H1 (cell line): ENCODE measurements at places on chromosomes 6 and 20. TPM values are rescaled to one million over a fixed set of nuclear protein-coding genes. Genes with fewer than 3 reads are reported as not detected.

DNA sequence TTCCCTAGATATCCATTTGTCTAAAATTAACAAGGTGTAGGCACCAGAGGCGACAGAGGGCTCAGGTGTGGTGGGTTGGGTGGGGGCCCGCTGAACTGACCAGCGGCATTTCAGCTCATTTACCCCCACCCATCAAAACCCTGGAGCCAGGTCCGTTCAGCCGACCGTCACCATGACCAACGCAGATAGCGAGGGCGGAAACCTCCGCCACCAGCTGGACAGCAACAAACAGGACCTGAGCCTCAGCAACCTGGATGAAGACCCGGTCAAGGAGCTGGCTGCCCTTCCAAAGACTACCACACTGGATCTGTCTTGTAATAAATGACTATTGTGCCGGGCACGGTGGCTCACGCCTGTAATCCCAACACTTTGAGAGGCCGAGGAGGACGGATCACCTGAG, 120.8 kb upstream of the LGSN start:
- DNase-seq = no peak

GRCh38 chr6:158758941-158759479, 60.2 kb downstream of the EZR start:
- no peak for DNase-seq

Gene DEF6
- total RNA-seq = 4.1 and 4.5 TPM in 2 replicates

- no peak for DNase-seq
These were observed 49.2 kb downstream of the GMDS start for GRCh38 chr6:2196079-2196679.

DNA sequence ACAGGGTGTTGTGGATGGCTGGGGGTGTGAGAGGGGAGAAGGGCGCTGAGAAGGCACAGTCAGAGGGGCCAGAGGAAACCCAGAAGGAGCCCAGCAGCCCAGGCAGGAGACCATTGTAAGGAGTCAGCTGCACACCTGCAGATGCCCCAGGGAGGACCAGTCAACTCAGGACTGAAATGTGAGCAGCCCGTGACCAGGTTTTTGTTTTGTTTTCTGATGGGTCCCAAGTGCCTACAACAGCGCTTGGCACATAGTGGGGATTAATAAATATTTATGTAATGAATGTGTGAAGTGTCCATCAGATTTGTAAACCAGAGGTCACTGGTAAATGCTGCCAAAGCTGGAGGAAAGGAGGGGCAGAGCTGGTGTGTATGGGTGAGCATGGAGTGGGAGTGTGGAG, 30.2 kb downstream of the TRAM2 start:
- DNase-seq = no peak

- no peak for DNase-seq
These were observed 6.8 kb upstream of the TULP1 start for GRCh38 chr6:35519313-35520015.

Gene OR12D3
- not detected in 2 replicates for total RNA-seq

- no peak for DNase-seq
These were observed 398.5 kb upstream of the PLCB4 start for GRCh38 chr20:8670207-8670892.

DNA sequence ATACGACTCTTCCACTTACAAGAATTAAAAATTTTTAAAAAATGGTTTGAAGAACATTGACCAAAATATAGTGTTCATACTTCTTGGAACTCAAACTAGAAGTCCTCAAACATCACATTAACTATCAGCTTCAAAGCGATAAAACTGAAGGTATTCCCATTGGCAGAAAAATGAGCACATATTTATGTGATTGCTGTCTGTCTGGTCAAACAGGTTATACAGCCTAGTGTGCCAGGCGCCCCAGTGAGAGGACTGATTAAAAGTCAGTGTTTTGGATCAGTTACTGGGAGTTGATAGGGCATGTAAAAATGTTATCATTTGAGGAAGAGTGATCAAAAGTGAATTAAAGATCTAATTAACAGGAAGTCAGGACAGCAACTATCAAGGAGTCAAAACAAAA, 738.8 kb downstream of the HDGFL1 start:
- no peak for DNase-seq

GRCh38 chr6:7505189-7505699, 36.2 kb upstream of the DSP start:
- DNase-seq = peak; percentile 82

DNA sequence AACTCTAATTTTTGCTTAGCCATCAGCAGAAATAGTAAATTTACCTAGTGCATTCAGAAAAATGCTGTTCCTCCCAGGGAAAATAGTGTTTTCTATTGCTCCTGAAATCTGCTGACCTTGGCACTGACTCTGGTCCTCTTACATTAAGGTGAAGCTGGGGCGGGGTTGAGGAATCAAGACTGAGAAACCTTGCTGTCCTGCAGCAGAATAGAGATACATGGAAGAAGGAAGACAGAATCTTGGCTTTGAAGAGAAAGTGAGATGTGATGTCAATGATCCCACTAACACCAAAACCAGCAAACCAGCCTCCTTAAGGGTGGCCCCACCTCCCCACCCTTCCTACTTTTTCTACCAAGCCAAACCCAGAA, 840 bp upstream of the LY86 start:
- DNase-seq = no peak
